ENCODE measurements at places on chromosomes 13 and 19.
A peak's percentile ranks its signal among the peaks of the same experiment; 100 is the strongest.

DNA sequence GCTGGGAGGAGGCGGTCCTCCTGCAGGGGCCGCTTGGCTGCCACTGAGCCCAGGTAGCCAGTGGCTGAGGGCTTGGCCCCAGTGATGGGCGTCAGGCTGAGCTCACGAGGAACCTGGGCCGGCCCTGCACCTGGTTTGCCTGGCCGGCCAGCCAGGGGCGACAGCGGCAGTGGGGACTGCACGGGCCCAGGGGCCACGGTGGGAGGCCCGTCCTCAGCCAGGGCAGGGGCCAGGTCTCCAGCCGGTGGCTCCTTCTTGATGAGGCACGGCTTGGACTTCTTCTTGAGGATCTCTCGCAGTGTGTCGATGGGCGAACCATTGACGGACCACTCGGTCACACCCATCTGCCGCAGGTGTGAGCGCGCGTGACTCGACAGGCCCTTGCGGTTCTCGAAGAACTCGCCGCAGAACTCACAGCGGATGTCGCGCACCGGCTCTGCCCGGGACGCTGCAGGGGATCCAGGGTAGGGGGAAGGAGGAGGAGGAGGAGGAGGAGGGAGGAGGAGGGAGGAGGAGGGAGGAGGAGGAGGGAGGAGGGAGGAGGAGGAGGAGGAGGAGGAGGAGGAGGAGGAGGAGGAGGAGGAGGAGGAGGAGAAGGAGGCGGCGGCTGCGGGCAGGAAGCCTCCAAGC is 6.6 kb upstream of the AKAP8L start:
- DNase-seq: no peak

- no peak for DNase-seq
Observed at GRCh38 chr19:11198175-11198534, 810 bp upstream of the KANK2 start.

GRCh38 chr19:3631053-3631861 is 4.7 kb upstream of the CACTIN start:
- no peak for DNase-seq

DNA sequence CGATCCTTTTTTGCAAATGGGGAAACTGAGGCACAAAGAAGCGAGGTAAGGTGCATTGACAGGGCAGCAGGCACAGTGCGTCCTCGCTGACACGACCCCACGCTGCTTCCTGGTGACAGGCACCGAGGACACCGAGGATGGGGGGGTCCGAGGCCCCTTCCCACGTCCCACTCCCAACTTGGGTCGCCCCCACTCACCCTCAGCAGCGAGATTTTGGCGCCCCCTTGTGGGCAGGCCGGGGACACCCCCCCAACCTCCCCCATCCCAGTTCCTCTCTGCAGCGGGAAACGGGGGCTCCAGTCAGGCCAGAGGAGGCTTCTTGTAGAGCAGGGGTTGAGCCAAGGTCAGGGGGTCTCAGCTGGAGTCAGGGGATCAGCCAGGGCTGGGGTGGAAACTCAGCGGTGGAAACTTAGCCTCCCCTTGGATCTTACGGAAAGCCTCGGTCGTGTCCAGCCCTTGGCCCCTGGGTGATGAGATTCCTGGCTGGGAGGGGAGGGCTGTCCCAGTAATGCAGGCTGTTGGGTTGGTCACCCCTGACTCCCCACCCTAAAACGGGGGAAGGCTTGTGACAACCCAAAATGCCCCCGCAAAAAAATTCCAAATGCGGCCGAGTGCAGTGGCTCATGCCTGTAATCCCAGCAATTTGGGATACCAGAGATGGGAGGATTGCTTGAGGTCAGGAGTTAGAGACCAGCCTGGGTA is 8.2 kb downstream of the SMIM24 start:
- DNase-seq: peak; percentile 48

- no peak for DNase-seq
Observed at GRCh38 chr19:15516363-15516762, 8.0 kb downstream of the CYP4F22 start.

DNA sequence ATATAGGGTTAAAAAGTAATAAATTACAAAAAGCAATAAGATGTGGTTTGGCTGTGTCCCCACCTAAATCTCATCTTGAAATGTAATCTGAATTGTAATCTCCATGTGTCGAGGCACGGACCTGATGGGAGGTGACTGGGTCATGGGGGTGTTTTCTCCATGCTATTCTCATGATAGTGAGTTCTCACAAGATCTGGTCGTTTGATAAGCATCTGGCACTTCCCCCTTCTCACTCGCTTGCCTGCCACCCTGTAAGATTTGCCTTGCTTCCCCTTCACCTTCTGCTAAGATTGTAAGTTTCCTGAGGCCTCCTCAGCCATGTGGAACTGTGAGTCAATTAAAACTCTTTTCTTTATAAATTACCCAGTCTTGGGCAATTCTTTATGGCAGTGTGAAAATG is 577.4 kb downstream of the TBC1D4 start:
- no peak for DNase-seq

GRCh38 chr13:44769686-44770085 is 193.6 kb upstream of the TSC22D1 start:
- no peak for DNase-seq

- DNase-seq: no peak
Observed at GRCh38 chr13:40433577-40433976, 232.9 kb downstream of the FOXO1 start.

GRCh38 chr19:39637891-39638290 is 17.8 kb upstream of the LGALS16 start:
- DNase-seq: no peak

- DNase-seq: peak; percentile 94
Observed at GRCh38 chr13:93356469-93356868, 129.9 kb downstream of the GPC6 start.

- DNase-seq: no peak
Observed at GRCh38 chr13:40692946-40693345, 26.5 kb upstream of the FOXO1 start.

GRCh38 chr13:23797276-23797903 is 91.8 kb downstream of the MIPEP start:
- DNase-seq: no peak

GRCh38 chr19:38034492-38034860 is 127.5 kb downstream of the SIPA1L3 start:
- DNase-seq: peak; percentile 78

DNA sequence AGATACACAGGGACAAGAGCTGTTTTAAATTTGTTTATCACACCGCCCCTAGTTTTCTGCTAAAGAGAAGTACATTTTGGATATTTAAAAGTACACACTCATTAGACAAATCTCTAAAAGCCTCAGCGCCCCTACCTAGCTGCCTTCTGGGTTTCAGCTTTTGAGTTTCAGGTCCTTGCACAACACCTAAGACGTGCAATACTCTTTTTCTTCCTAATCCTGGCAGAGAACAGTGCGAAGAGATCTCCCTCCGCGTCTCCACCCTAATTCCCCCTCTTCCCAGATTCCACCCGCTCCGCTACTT is 421 bp upstream of the KLF5 start:
- DNase-seq: no peak

GRCh38 chr13:66655847-66656454 is 574.2 kb downstream of the PCDH9 start:
- DNase-seq: peak; percentile 92

DNA sequence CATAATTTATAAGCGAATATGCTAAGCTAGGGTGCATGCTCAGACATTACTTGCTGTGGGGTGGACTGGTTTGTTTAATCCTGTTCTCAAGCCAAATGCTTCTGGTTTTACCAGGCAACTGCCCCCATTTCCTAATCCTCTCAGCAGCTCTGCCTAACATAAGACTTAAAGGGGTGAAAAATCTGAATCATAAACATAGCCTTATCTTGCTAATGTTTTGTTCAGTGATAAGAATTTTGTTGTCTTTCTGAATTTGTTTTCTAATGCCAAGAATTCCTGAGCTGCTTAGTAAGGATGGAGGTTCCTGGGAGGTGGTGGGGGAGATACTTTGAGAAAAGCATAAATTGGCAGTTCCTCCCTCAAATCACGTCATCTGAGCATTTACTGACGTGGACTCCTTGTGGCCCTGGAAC is 42.7 kb downstream of the ING1 start:
- no peak for DNase-seq

DNA sequence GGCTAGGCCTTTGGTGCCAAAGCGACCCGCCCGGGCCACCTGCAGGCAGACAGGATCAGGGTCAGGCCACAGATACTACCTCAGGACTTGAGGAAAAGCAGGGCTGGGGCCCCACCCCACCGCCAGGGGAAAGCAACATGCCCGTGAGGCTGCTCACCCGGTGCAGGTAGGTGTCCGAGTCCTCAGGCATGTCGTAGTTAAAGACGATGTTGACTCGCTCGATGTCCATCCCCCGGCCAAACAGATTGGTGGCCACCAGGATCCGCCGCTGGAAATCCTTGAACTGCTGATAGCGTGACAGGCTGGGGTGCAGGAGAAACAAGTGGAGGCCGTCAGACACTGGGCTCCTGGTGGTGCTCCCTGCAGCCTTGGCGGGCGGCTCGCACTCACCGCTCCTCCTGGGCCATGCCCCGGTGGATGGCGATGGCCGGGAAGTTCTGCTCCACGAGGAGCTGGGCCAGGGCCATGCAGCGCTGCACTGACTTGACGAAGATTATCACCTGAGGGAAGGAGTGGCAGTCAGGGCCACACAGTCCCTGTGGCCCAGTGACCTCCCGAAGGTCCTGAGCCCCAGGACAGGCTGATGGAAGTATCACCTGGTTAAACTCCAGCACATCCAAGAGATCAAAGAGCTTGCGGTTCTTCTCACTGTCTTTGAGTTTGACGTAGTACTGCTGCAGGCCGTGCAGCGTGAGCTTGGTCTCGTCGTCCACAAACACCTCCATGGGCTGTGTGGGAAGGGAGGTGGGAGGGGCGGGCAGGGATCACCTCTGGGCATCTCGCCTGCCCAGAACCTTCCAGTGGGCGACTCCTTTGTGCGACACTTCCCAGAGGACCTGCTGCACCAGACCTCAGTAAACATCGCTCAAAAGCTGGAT is 9.8 kb downstream of the DDX39A start:
- DNase-seq: no peak

DNA sequence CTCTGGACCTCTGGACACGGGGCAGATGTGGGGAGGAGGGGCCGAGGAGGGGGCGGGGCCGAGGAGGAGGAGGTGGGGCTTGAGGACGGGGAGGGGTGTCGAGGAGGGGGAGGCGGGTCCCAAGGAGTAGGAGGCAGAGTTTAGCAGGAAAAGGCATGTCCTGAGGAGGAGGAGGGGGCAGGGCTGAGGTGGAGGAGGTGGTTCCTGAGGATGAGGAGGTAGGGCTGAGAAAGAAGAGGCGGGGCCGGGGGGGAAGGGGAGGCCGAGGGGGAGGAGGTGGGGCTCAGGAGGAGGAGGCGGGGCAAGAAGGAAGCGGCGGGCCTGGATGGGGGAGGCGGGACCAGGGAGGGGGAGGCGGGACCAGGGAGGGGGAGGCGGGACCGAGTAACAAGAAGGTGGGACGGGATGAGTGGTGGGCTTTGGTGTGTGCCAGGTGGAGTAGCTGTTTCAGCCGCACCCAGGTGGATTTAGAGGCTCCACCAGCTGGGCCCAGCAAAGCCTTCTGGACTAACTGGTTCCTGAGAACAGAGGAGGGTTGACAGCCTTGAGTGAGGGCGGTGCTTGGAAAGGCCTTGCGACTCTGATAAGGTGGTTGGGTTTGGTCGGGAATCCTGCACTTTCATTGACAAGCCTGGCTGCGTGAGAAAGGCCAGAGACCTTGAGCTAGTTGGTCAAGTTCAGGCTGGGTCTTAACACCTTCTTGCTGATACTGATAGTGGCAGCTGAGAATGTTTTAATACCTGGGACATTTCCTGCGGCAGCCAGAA is 7.7 kb downstream of the TECR start:
- DNase-seq: peak; percentile 59

- DNase-seq: no peak
Observed at GRCh38 chr19:57443121-57443696, 8.1 kb downstream of the ZNF749 start.

DNA sequence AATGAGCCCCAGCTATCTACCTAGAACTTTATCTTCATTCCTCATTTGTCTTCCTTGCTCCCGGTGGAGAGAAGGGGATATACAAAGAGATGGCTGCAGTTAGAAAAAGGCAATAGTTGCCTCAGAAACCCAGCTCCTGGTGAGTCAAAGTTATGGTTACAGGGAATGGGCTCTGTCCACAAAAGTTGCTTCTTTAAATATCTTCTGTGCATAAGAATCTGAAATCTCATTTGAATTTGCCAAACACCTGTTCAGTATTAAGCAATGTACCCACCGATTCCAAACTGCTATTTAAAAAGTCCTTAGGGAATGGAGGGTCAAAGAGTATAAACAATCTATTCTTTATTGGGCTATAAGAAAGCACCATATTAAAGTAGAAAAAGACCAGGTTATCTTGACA is 48.4 kb downstream of the DCLK1 start:
- no peak for DNase-seq

- no peak for DNase-seq
Observed at GRCh38 chr13:98410612-98411011, 166.3 kb downstream of the STK24 start.

DNA sequence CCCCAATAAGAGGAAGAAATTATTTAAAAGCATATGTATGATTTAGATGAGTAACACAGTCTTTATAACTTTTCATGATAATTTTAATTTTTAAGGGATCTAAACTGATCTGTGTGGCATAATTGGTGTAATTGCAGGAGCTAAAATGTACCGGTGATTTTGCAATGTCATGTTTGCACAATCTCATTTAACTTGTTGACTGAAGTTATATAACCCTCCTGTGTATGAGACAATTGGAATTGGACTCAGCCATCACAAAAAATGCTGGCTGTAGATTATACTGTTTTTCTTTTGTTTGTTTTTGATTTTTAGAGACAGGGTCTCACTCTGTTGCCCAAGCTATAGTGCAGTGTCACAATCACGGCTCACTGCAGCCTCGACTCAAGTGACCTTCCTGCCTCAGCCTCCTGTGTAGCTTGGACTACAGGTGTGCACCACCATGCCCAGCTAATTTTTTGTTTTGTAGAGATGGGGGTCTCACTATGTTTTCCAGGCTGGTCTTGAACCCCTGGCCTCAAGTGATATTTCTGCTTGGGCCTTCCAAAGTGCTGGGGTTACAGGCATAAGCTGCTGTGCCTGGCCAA is 26.1 kb downstream of the FGF9 start:
- peak; percentile 16 for DNase-seq

GRCh38 chr19:52516191-52516590 is 11.3 kb upstream of the ZNF808 start:
- DNase-seq: no peak

- peak; percentile 91 for DNase-seq
Observed at GRCh38 chr19:8311461-8312260, 3.5 kb upstream of the CD320 start.

DNA sequence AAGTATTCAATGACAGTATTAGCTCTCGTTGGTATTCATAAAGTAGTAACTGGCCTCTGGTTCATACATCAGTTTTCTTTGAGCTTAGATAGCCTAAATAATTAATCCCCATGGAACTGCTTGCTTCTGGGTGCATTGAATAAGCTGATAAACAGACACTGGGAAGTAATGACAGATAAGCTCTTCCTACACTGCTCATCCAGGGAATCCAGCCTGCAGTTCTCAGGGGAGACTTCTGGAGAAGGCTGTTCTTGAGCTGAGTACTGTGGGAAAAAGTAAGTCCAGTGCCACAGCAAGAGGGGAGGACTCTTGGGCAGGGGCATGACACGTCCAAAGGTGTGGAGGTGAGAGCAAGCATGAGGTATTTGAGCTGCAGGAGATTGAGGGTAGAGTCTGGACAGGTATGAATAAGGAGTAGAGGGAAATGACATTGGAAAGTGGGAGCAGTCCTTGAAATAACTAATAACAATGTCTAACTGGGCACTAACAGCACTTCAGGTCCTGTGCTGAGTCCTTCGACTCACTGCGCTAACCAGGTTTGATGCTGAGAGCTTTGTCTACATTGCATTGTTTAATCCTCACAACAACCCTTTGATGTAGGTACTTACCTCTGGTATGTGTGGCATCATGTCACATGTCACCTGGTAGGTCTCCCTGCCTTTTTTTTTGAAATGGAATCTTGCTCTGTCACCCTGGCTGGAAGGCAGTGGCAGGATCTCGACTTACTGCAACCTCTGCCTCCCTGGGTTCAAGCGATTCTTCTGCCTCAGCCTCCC is 7.2 kb downstream of the GARRE1 start:
- no peak for DNase-seq

Measured in NCI-H69 (cell line).